ENCODE measurements at places on chromosomes 5 and 9. TPM values are rescaled to one million over a fixed set of nuclear protein-coding genes. Genes with fewer than 3 reads are reported as not detected.

GABRA6 gene
- total RNA-seq, result not detected

TAF11L5 gene
- total RNA-seq, result not detected

PTPRD gene
- total RNA-seq, result 3.3 TPM

UTP15 gene
- total RNA-seq, result 20.8 TPM

SLC1A1 gene
- total RNA-seq, result 4.5 TPM

MRRF gene
- total RNA-seq, result 36.8 TPM

CA9 gene
- total RNA-seq, result 0.26 TPM

BNC2 gene
- total RNA-seq, result 34.7 TPM

CCDC192 gene
- total RNA-seq, result not detected

UBAP1 gene
- total RNA-seq, result 32.1 TPM

LRRC8A gene
- 28.5 TPM for total RNA-seq

LPCAT1 gene
- 62.1 TPM for total RNA-seq

ANKRD31 gene
- 0.26 TPM for total RNA-seq

KCNN2 gene
- 0.50 TPM for total RNA-seq

PPP6C gene
- 12.7 TPM for total RNA-seq

CCL19 gene
- total RNA-seq, result not detected

ZNF474 gene
- under 0.01 TPM for total RNA-seq

PCDHGA12 gene
- 13.7 TPM for total RNA-seq

WDR38 gene
- total RNA-seq, result not detected

CANX gene
- total RNA-seq, result 589 TPM

PRR16 gene
- total RNA-seq, result 7.3 TPM

CFAP77 gene
- total RNA-seq, result 0.26 TPM

TMEM232 gene
- total RNA-seq, result 5.6 TPM

TAF11L10 gene
- total RNA-seq, result not detected

GLIPR2 gene
- total RNA-seq, result 47.8 TPM

SLC6A18 gene
- not detected for total RNA-seq

LECT2 gene
- total RNA-seq, result not detected

RNF180 gene
- total RNA-seq, result 2.8 TPM

F2RL1 gene
- total RNA-seq, result 20.8 TPM

LCNL1 gene
- total RNA-seq, result 3.3 TPM

CCNG1 gene
- total RNA-seq, result 449 TPM

PGM5 gene
- 113 TPM for total RNA-seq

PROB1 gene
- 0.77 TPM for total RNA-seq

SVEP1 gene
- 76.3 TPM for total RNA-seq

UNC5A gene
- total RNA-seq, result not detected

PCDHGC5 gene
- total RNA-seq, result 2.6 TPM

CRHBP gene
- total RNA-seq, result 0.17 TPM

EPB41L4A gene
- total RNA-seq, result 0.51 TPM

SOX30 gene
- total RNA-seq, result under 0.01 TPM

PHF24 gene
- 0.17 TPM for total RNA-seq

DBH gene
- total RNA-seq, result not detected

ENTPD2 gene
- total RNA-seq, result under 0.01 TPM

SPATA31A3 gene
- total RNA-seq, result not detected

CTNND2 gene
- not detected for total RNA-seq

NOTCH1 gene
- 10.9 TPM for total RNA-seq

SCGB3A1 gene
- total RNA-seq, result not detected

NEUROG1 gene
- not detected for total RNA-seq

CEL gene
- under 0.01 TPM for total RNA-seq

FAM81B gene
- total RNA-seq, result not detected

CPEB4 gene
- total RNA-seq, result 17.2 TPM

GFPT2 gene
- 26.7 TPM for total RNA-seq

SLC46A2 gene
- total RNA-seq, result not detected

RASEF gene
- total RNA-seq, result 1.2 TPM

HAPLN1 gene
- total RNA-seq, result not detected

OMD gene
- total RNA-seq, result 0.17 TPM

SELENOP gene
- 809 TPM for total RNA-seq

RNF183 gene
- not detected for total RNA-seq

GLDC gene
- 0.51 TPM for total RNA-seq

HIGD2A gene
- 54.7 TPM for total RNA-seq

JADE2 gene
- total RNA-seq, result 45.9 TPM

Data from fibroblast of lung (primary cell).